ENCODE measurements at places on chromosomes 6 and 20. TPM values are rescaled to one million over a fixed set of nuclear protein-coding genes. Genes with fewer than 3 reads are reported as not detected.

TSPO2 gene
- 1.0 TPM for total RNA-seq

KCNS1 gene
- total RNA-seq: under 0.01 TPM

FGD2 gene
- 7.3 TPM for total RNA-seq

PKIB gene
- not detected for total RNA-seq

CRIP3 gene
- 2.1 TPM for total RNA-seq

MAPK13 gene
- total RNA-seq: 3.1 TPM

SNRPB gene
- total RNA-seq: 86.1 TPM

LEMD2 gene
- total RNA-seq: 21.9 TPM

PPP1R18 gene
- 23.5 TPM for total RNA-seq

GPR6 gene
- total RNA-seq: not detected

ISM1 gene
- total RNA-seq: 1.0 TPM

PRDM13 gene
- not detected for total RNA-seq

SIRPD gene
- total RNA-seq: not detected

CLVS2 gene
- total RNA-seq: under 0.01 TPM

EPB41L2 gene
- total RNA-seq: 187 TPM

TOMM34 gene
- 4.2 TPM for total RNA-seq

MROH8 gene
- total RNA-seq: 1.0 TPM

ADTRP gene
- total RNA-seq: under 0.01 TPM

ZNF337 gene
- total RNA-seq: 16.2 TPM

C20orf96 gene
- total RNA-seq: 1.0 TPM

GPR63 gene
- total RNA-seq: 3.1 TPM

TCF15 gene
- total RNA-seq: 2.1 TPM

PRICKLE4 gene
- 2.6 TPM for total RNA-seq

TRIM10 gene
- 2.1 TPM for total RNA-seq

BFSP1 gene
- 1.0 TPM for total RNA-seq

GJA10 gene
- total RNA-seq: not detected

SPDEF gene
- not detected for total RNA-seq

PLCB1 gene
- total RNA-seq: 13.0 TPM

GTSF1L gene
- not detected for total RNA-seq

SRSF12 gene
- 2.6 TPM for total RNA-seq

PDE7B gene
- 13.6 TPM for total RNA-seq

ZNF391 gene
- 2.1 TPM for total RNA-seq

PPIL6 gene
- total RNA-seq: 15.7 TPM

THBS2 gene
- 76.2 TPM for total RNA-seq

HLA-F gene
- 12.0 TPM for total RNA-seq

NELFE gene
- 61.6 TPM for total RNA-seq

FBXO9 gene
- 30.8 TPM for total RNA-seq

F13A1 gene
- total RNA-seq: 160 TPM

ARFGEF2 gene
- 18.3 TPM for total RNA-seq

DDX43 gene
- not detected for total RNA-seq

SIGLEC1 gene
- total RNA-seq: 2.1 TPM

CDK19 gene
- total RNA-seq: 11.0 TPM

NRSN1 gene
- total RNA-seq: not detected

KPNA5 gene
- total RNA-seq: 9.4 TPM

Measured in skeletal muscle tissue (tissue), 5 donors.